Hepatic stellate cell (primary cell): ENCODE measurements at places on chromosomes 1 and 21.

- DNase-seq: no peak
Measured at GRCh38 chr1:91897016-91897415, 11.1 kb upstream of the TGFBR3 start.

DNA sequence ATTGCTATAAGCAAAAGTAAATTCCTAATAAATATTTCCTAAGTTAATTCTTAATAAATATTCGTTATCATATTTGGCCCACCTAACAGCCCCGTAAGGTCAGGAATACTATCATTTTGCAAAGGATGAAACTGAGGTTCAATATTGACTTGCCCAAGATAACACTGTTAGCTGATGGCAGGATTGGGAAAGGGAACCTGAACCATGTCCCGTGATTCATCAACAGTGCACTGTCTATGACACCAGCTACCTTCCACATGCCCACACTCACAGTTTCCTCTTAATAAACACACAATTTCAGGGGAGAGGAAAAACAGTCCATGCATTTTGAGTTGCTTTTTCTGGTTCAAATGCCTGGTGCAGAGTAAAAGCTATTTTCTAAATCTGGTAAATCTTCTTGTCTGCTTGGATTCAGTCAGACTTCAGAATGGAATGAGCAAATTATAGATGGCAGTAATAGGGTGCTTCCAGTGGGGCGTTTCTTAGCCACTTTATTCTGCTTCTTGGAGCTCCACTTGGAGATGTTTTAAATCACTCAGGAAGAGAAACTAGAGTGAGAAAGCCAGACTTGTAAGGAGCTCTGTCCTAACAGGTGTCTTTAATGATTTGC is 354.6 kb downstream of the PDE4B start:
- DNase-seq: no peak

- DNase-seq: no peak
Measured at GRCh38 chr21:45583831-45584509, 41.7 kb upstream of the SLC19A1 start.

DNA sequence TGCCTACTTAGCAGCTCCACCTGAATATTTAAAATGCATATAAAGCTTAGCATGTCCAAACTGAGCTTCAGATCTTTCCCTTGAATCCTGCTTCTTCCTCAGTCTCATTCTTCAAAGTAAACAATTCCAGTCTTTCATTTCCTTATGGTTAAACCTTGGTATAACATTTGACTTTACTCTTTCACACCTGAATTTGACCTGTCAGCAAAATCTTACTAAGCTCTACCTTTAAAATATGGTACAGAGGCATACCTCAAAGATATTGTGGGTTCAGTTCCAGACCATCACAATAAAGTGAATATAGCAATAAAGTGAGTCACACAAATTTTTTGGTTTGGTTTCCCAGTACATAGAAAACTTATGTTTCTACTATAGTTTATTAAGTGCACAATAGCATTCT is 42.5 kb upstream of the RNF11 start:
- no peak for DNase-seq

GRCh38 chr1:156203331-156203730 is 9.4 kb downstream of the SLC25A44 start:
- peak; percentile 72 for DNase-seq

GRCh38 chr1:161676441-161676840 is 13.5 kb downstream of the FCGR2B start:
- no peak for DNase-seq

DNA sequence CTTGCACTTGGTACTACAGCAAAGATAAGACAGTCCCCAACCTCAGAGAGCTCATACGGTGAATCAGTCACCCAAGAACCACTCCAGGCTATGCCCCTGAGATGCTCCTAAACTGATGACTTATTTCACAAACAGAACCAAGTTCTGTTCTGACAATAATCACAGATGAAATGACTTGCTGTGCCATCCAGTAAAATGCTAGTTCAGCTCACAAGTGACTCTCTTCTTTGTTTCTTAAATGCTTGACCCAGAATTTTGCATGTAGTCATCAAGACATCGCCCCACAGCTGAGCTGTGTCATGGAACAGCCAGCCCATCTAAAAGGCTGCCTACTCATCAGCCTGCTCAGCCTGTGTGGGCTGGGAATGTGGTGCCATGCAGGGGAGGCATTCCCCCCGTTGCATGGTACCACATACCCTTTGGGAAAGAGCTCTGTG is 6.1 kb upstream of the SLC19A2 start:
- DNase-seq: no peak
